ENCODE measurements at places on chromosomes 3 and 15.

DNA sequence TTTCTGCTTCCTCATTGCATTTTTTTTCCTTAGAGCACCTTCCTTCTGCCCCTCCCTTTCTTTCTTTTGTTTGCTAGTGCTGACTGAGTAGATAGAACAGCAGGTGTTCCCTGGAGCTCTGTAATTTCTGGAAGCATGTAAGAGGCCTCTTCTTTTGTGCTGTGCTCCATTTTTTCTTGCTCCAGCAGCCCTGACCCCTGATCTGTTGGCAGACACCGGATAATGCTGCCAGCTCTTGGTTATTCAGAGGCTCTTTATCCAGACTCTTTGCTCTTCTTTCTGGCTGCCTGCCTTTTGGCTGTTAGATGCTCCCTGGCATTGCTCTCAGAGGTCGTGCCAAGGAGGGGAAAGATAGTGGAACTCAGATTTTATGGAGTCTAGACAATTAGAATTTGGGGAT, 104.4 kb upstream of the RBMS3 start:
- DNase-seq: no peak

- no peak for DNase-seq
Observed at GRCh38 chr3:115651087-115651486, 27.8 kb downstream of the GAP43 start.

- DNase-seq: no peak
Observed at GRCh38 chr3:9507586-9508578, 45.7 kb downstream of the LHFPL4 start.

GRCh38 chr3:169085827-169086226, 577.7 kb downstream of the MECOM start:
- DNase-seq: no peak

- DNase-seq: no peak
Observed at GRCh38 chr15:67967871-67968431, 86.2 kb upstream of the PIAS1 start.

GRCh38 chr15:33839540-33839939, 128.8 kb upstream of the CHRM5 start:
- no peak for DNase-seq

DNA sequence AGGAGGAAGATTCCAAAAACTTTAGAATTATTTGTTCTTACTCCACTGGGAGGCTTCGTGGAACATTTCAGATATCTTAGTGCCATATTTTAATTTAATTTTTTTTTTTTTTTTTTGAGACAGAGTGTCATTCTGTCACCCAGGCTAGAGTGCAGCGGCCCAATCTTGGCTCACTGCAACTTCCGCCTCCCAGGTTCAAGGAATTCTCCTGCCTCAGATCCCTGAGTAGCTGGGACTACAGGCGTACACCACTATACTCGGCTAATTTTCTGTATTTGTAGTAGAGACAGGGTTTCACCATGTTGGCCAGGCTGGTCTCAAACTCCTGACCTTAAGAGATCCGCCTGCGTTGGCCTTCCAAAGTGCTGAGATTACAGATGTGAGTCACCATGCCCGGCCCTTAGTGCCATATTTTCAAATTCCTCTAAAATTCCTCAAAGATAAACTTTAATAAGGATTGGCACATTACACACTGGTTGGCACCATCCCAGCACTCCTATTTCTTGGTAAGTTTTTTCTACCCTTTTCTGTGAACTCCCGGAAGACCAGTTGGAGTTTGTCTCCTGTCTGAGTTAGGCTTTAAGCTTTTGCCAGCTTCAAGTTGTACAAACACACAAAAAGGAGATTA, 693.7 kb downstream of the MCTP2 start:
- DNase-seq: no peak

DNA sequence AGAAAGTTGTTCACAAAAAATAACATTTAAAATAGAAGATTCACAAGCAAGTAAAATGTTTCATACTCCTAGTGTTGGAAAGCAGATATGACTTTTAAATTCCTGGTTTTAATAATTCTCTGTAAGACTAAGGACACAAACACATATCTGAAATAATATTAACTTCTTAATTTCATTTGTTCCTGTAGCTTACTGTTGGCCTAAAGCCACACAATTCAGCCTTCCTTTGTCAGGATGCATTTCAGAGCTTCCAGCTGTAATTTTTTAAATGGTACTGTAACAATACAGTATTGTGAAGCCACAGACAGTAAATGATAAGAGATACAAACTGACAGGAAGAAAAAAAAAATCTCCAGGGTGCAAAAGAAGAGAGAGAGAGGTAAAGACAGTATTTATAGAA, 84.2 kb downstream of the TMCC1 start:
- DNase-seq: no peak

DNA sequence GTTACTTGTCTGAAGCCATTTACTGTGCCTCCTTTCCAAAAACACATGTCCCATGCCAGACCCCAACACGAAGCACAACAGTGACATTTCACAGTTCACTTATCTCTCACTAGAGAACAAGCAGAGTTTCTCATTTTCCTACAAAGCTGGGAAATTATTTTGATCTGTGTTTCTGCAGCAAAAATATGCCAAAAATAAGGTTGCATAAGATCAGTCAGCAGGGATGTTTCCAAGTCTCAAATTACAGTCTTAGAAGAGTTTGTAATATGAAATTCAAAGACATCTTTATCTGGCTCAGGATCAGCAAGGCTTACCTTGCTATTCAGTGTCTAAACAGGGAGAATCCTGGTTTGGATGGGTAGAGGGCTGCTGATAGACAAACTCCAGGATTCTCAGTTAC, 75.5 kb downstream of the GJD2 start:
- no peak for DNase-seq

DNA sequence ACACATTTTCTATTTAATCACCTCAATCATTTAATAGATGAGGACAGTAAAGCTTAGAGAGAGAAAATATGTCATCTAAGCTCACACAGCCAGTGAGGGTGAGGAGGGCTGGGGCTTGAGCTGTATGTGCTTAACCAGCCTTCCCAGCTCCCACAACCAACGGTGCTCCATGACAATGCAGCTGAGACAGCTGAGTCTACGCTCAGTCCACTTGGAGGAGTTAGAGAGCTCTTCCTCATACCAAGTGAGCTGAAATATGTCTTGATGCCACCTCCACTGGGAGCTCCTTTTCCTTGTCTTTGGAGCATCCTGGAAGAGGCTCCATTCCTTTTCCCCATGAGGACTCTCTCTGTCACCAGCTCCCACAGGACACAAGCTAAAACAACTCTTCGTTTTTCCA, 9.3 kb downstream of the HOMER2 start:
- DNase-seq: no peak

DNA sequence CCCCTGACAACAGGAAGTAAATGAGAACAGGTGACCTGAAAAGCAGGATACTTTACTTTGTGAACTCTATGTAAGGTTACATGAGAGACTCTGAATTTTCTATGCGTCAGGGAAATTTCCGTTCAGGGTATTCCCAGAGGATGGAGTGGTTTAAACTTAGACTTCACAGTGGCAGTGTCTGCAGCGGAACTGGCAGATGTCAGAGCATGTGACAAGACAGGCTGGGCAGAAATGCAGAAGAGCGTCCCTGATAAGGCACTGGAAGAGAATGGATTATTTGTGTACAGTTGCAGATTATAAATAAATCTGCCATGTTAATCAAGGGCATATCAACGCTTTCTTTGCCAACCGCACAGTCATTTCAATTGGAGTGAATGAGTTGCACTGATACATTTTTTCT, 598.4 kb upstream of the ZNF717 start:
- DNase-seq: no peak

DNA sequence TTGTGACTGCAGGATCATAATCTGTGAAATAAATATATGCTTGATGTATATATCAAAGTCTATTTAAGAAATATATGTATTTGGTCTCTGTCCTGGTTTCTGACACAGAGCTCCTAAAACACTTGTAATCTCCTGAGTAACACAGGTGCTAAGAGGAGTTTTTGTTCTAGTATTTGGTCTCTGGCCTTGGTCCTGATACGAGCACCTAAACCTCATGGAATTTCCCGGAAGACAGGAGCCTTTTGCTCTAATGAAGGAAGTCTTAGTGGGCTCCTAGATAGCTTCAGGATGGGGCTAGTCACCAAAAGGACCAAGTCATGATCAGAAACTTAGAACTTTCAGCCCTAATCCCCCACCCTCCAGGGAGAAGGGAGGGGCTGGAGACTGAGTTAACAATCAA, 19.2 kb upstream of the MUSTN1 start:
- no peak for DNase-seq

DNA sequence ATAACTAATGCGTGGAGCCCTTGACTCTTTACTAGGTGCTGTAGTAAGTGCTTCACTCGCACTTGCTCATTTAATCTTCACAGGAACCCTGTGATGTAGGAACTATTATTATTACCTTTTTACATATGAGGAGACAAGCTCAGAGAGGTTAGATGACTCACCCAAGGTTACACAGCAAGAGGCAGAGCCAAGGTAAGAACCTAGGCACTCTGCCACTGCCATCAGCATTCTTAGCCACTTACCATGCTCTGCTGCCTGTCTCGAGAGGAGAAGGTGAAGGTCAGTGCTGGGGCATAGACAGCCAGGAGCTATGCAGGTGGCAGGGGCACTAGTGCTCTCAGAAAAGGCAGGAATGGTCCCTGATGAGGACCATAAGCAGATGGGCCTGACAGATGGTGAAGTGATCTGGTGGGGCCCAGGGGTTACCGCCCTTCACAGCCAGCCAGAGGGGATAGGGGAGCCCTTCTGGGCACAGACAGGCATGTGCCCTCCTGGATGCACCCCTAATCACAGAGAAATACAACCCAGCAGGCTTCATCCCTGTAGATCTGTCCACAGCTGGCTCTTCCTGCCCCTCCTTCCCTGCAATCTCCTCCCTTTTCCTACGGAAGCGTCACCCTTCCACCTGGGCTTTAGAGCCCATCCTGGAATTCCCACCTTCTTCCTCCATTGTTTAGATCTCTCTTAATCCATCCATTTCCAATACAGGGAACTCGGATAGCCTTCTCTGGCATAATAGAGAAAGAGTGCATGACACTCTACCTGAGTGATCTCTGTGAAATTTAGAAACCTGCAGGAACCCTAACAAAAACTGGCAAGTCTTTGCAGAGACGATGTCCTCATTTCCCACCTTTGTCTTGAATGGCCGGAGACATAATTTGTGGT, 26.9 kb downstream of the ABTB1 start:
- no peak for DNase-seq

GRCh38 chr3:72142028-72142427, 357.1 kb upstream of the PROK2 start:
- DNase-seq: no peak

- DNase-seq: no peak
Observed at GRCh38 chr15:23897531-23897930, 210.4 kb upstream of the NDN start.

DNA sequence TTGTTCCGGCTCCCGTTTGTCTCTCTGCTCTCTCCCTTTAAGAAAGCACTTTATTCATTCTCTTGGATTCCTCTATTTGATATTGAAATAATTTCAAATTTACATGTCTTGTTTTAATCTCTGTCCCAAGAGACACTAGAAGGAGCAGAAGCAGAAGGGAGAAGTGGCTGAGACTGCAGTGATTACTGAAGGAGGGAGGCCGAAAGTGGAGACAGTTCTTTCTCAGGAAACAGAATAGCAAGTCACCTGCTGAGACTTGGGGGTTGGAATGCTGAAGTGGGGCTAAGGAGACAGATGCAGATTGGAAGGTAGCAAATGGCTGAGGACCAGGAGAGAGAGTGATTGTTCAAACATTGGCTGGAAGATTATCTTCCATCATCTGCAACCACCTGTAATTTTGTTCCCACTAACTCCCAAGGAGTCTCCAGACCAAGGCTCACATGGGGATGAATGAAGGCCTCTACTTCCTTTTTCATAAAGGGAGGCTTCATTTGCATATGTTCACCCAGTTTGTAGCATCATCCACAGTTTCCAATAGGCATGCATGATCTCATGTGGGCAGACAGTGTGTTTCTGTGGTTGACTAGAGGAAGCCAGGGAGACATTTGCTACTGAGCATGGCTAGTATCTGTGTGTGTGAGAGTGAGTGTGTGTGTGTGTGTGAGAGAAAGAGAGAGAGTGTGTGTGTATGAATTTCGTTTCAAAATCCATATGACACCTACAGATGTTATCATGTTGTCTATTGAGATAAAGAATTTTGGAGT, 24.0 kb downstream of the LTF start:
- peak; percentile 73 for DNase-seq

- no peak for DNase-seq
Observed at GRCh38 chr3:185070491-185071286, 82.2 kb downstream of the C3orf70 start.

- no peak for DNase-seq
Observed at GRCh38 chr3:189720736-189721417, 89.7 kb downstream of the TP63 start.

- DNase-seq: no peak
Observed at GRCh38 chr15:57235873-57236272, 140.4 kb upstream of the CGNL1 start.

DNA sequence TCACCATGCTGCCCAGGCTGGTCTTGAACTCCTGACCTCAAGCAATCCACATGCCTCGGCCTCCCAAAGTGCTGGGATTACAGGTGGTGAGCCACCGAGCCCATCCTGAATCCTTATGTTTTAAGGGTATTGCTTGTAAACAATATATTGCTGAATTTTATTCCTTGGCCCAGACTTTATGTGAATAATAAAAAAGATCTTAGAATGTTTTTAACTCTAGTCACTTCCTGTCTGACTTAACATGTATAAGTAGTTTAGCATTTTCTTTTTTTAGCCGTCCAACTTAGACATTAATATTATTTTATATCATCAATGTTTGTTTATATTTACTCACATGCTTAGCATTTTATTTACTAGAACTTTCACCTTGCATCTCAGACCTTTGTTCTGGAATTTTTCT, 9.2 kb upstream of the EIF2B5 start:
- no peak for DNase-seq

- no peak for DNase-seq
Observed at GRCh38 chr3:24578951-24579421, 84.3 kb upstream of the THRB start.

DNA sequence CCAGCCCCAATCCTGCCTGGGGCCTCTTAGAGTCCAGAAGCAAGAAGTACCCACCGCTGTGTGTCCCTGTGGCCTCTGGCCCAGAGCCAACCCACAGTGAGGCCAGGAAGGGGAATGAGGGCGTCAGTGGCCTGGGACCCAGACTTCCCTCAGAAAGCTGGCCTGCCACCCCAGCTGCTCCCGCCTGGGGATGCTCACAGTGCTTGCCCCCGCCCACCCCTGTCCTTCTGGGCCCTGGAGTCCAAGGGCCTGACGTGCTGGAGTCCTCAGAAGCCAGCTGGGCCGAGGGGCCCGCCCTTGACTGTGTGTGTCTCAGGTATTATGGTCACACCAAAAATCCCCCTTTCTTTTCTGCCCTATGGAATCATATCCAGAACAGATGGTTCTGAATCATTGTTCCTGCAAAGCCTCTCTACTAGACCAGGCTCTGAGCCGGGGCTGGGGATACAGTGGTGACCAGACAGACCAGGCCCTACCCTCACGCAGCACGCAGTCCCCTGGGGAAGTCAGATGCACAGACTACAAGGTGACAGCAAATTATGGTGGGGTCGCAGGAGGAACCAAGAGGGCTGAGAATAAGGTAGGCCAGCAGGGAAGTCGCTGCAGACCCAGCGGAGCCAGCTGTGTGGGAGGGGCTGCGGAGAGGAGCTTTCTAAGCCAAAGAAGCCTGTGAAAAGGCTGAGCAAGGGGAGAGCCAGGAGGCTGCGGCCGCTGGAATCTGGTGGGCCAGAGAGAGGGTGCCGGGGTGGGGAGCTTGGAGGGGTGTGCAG, 99.1 kb downstream of the VGLL4 start:
- DNase-seq: no peak

Data from natural killer cell (primary cell).